ENCODE measurements at places on chromosomes 11 and 22.

- no peak for DNase-seq
Observed at GRCh38 chr11:33366918-33367317, 109.7 kb downstream of the HIPK3 start.

- no peak for DNase-seq
Observed at GRCh38 chr11:63548178-63548577, 11.6 kb downstream of the PLAAT4 start.

DNA sequence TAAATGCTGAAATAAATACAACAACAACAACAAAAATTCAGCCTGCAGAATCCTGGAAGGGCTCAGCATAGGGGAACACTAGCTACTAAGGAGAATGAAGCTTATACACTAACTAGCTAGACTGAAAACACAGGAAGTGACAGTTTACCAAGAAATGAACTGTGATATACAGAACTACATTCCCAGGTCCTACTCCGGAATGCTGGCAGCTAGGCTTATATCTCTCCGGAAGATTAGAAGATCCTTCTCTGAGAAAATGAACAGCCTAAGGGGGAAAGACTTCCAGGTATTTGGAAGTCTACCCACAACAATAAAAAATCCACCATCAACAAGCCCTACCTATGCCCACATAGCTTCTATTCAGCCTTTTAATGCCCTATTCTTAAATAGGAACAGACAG is 31.0 kb downstream of the CCDC34 start:
- DNase-seq, result no peak

DNA sequence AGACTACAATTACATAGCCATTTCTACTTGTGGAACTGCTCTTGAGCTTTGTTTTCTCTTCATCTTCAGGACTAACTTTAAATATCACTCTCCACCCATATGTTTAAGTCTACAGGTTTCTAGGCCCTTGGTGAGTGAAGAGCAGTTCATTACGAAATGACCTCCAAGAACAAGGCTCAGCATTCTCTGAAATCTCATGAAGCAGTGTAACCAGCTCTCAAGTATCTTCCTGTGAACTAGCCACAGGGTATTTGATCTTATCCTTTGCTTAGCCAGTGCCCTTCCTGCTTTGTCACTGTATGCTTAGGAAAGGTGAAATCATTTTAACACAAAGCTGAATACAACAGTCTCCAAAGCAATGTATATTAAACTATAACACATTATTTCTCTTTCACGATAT is 20.4 kb upstream of the LYVE1 start:
- no peak for DNase-seq

GRCh38 chr11:133821776-133822175 is 23.5 kb downstream of the SPATA19 start:
- DNase-seq, result no peak

- no peak for DNase-seq
Observed at GRCh38 chr22:32822179-32822877, 20.8 kb downstream of the TIMP3 start.

DNA sequence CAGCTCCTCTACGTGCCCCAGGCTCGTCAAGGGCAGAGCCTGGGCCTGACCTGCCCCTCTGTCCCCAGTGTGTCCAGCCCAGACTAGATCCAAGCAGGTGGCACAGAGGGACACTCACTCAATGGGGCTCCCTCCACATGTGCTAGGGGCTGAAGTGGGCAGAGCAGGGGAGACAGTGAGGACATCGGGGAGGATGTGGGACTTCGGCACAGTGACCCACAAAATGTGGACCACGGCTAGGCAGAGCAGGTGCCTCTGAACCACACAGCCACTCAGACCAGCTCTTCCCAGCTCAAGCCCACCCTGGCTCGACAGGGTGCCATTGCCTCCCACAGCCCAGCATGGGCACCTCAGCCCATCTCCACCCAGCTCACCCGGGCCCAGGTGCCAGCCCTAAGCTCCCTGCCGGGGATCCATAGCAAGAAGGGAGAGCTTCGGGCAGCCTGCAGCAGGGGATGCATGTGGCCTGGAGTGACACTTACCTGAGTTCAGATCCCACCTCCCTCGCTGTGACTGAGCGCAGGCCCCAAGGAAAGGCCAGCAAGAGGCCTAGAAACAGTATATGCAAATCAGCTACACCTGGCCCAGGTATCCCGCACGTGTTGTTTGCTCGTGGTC is 46.9 kb upstream of the RTL6 start:
- no peak for DNase-seq

DNA sequence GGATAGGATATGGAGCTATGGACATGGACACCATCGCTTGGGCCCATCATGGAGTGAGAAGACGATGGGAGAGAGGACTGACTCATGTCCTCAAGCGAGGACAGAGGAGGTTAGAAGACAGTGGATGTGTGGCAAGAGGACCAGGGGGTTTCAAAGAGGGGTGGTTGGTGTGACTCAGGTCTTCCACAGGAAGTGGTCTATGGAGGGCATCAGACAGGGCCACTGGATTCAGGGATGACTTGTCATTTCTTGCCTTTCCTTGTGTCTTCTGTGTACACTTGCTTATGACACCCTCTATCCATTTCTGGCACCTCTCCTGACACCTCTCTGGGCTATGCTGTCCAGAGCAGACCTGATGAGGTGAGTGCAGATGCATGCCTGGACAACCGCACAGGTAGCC is 115.4 kb downstream of the OSBP2 start:
- DNase-seq, result no peak

DNA sequence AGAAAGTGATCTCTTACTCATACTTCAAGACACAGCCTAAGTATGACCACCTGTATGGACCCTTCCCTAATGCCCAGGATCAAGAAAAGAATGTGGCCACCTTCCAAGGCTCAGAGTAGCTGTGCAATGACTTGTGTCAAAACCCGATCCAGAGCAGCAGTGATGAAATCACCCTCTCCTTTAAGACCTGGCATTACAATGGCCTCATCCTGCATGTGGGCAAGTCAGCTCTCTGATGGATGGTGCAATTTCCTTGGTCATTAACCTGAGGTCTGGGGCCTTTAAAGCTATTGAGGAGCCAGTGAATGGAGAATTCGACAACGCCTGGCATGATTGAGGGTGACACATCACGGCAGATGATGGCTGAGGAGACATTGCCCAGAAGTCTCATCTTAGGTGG is 9.1 kb upstream of the TUBA8 start:
- DNase-seq, result no peak

DNA sequence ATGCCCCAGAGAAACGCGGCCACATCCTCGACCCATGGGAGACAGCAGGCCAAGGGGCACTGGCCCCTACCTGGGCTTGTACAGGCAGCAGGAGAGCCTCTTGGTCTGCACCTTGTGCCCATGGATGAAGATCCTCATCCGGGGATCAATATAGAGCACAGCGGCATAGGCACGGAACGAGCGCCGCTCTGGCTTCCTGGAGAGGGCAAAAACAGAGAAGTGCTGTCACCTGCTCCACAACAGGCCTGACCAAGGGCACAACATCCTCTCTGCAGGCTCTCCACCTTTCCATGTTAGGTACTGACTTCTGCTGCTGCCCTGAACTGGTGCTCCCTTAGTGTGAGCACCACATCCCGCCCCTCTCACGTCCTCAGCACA is 27.2 kb downstream of the MORC2 start:
- DNase-seq, result no peak

GRCh38 chr11:73317803-73318202 is 9.7 kb downstream of the ARHGEF17 start:
- DNase-seq, result no peak

DNA sequence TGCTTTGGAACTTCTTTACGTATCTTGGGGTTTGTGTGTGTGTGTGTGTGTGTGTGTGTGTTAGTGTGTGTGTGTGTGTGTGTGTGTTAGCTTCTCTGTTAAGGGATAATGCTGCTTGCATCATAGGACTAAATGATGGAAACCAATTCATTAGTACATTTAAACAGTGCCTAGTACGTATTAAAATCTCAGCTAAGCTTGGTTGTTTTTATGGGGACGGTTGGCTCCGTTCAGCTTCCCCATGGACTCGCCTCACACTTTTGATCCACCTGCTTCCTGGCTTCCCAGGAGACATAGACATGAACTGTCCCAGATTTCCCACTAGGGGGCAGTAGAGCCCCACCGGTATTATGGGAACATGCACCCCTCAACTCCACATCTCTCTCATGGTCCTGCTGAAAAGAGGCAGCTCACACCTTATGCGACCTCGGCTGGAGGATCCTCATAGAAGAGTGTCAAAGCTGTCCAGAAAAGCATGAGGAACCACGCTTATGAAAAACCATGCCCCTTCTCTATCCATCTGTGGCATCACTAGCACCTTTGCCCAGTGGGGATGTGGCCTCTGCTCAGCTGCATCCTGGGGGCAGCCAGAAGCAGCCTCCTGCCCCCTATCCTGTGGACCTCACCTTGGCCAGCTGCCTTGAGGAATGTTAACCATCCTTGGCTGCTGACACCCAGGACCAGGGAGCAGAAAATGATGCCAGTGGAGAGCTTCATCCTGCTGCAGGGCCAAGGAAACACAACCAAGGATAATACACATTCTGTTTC is 9.7 kb upstream of the SAAL1 start:
- peak; percentile 20 for DNase-seq

DNA sequence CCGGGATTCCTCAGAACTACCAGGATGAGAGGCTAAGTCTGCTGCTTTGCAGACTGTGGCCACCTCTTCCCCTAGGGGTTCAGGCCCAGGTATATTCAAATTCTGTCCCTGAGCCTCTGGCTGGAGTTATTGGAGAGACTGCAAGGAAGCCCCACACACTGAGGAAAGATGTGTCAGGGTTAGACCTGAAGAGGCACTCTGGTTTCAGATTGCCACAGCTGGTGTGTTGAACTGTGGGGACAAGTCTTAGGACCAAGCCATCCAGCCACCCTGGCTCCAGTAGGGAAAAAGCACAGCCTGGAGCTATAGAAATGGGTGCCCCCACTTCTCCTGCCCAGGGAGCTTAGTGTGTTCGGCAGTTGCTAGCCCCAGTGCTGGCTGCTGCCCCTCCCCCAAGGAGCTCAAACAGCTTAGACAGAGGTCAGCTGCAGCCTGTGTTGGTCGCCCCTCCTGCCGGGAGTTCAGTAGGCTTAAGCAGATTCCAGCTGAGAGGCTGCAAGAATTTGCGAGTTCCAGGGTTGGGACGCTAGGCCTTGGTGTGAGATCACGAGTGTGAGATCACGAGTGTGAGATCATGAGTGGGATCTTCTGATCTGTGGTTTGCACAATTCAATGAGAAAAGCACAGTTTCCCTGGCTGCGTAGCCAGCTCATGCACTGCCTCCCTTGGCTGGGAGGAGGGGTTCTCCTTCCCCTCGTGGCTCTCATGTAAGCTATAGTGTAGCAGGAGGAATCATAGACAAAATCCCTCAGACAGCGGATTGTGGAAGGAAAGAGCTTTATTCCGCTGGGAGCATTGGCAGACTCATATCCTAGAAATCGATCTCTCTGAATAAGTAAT is 552.1 kb upstream of the CHORDC1 start:
- DNase-seq, result no peak

- no peak for DNase-seq
Observed at GRCh38 chr11:34160049-34160721, 54.8 kb downstream of the NAT10 start.

- no peak for DNase-seq
Observed at GRCh38 chr22:22855617-22856308, 31.9 kb upstream of the IGLL5 start.

GRCh38 chr11:772429-773390 is 4.6 kb downstream of the GATD1 start:
- DNase-seq, result no peak

GRCh38 chr22:47386812-47387510 is 624.5 kb downstream of the TBC1D22A start:
- no peak for DNase-seq

DNA sequence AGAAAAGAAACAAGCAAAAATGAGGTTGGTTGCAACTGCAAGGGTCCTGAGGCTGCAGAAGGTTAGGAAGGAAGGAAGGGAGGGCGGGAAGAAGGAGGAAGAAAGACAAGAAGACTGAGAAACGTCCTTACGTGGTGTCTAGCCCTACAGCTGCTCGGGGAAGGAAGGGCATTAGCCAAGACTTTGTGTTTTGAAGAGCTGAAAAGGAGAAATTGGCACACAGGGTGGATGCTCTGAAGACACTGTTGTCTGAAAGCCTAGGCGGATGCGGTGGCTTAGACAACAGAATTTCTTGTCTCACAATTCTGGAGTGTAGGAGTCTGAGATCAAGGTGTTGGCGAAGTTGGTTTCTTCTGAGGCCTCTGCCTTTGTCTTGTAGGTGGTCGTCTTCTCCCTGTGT is 60.7 kb downstream of the MCM5 start:
- DNase-seq, result no peak

GRCh38 chr11:363948-364761 is 5.1 kb upstream of the B4GALNT4 start:
- DNase-seq, result no peak

DNA sequence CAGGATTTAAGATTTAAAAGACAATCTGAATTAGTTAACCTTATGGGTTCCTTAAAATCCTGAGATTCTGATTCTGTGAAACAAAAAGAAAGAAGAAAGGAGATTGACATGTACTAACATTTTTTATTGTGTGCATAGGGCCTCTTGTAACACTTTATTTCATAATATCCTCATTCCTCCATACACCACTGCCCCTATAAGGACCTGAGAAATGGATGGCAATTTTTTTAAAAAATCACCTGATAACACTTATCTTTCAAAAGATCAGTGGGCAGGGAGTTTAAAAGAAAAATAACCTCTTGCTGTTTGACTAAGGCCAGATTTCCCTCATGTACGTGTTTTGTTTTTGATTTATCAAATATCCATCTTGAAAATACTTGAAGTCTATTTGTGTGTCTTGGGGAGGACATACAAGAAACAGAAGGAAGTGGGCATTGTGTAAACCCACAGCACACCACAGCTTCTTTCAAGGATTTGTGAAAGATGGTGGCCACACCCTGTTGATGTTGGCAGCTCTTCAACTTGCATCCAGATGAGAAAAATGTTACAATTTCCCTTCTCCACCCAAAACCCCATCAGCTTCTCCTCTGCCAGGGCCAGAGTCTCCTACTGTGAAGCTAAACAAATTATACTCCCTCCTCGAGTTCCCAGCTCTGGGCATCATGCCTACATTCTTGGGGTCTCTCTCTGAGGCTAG is 35.0 kb upstream of the MPEG1 start:
- DNase-seq, result no peak

- no peak for DNase-seq
Observed at GRCh38 chr11:75351791-75352587, 528 bp upstream of the ARRB1 start.

DNA sequence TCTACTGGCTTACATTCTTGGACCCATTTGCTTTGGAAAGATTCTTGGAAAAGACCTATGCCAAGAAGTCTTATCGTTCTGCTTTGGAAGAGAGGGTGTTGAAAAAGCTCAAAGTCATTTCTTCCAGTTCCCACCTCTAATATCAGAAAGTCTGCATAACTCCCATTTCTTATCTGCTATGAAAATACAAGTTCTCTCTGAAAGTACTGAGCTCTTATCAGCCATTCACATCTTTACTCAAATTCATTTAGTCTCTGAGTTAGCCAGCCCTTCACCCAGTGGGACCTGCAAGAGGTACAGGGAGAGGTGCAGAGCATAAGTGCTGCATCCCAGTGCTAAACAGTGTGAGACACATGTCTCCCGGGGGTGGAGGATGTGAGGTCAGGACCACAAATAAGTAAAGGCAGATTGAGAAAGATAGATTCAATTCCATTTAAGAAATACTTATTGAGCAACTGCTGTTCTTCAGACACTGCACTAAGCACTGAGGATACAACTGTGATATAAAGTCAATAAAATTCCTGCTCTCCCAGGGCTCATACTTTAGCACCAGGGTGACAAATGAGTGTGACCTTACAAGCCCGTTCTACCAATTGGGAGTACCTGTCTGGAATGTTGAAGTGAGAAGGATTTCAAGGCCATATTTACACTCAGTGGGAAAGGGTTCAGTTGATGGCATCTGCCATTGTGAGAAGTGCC is 76.7 kb downstream of the PISD start:
- DNase-seq, result no peak
